ENCODE measurements at places on chromosomes 1 and 21.

GRCh38 chr1:168091720-168092550 lies 44.8 kb downstream of the GPR161 start:
- no peak for DNase-seq

DNA sequence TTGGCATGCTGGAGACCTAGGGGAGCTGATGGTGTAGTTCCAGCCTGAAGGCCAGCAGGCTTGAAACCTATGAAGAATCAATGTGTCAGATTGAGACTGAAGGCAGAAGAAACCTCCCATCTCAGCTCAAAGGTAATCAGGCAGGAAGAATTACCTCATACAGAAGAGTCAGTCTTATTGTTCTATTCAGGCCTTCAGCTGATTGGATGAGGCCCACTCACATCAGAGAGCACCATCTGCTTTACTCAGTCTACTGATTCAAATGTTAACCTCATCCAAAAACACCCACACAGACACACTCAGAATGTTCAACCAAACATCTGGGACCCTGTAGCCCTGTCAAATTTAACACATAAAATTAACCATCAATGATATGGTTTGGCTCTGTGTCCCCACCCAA lies 13.7 kb upstream of the CCN1 start:
- DNase-seq = no peak

- no peak for DNase-seq
Observed at GRCh38 chr1:157540160-157540748, 12.1 kb downstream of the FCRL5 start.

DNA sequence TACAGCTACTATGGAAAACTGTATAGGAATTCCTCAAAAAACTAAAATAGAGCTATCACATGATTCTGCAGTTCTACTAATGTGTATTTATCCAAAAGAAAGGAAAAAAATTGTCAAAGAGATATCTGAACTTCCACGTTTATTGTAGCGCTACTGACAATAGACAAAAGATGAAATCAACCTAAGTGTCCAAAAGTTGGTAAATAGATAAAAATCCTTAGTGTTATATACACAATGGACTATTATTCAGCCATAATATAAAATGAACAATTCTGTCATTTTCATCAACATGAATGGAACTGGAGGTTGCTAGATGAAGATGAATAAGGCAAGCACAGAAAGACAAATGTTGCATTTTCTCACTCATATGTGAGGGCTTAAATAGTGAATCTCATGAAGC lies 1492.1 kb downstream of the MRPL39 start:
- DNase-seq = no peak

GRCh38 chr1:183319051-183319450 lies 99.1 kb downstream of the NMNAT2 start:
- DNase-seq = no peak

DNA sequence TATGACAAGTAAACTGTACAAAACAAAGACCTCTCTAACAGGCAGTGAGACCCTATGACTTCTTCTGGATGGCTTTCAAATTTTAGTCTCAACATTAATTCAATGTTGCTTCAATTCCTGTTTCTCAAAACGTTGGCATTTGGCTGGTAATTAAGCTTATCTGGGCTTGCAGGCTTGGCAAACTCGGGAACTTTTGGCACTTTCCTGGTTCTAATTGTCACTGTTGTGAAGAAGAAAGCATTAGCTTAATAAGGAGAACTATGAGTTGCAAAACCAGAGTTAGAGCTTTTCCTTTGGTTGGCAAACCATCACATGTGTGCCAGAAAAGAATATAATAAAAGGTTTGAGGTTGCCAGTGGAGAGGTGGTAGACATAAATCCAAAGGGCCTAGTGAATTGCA lies 698.3 kb downstream of the LRRIQ3 start:
- no peak for DNase-seq

DNA sequence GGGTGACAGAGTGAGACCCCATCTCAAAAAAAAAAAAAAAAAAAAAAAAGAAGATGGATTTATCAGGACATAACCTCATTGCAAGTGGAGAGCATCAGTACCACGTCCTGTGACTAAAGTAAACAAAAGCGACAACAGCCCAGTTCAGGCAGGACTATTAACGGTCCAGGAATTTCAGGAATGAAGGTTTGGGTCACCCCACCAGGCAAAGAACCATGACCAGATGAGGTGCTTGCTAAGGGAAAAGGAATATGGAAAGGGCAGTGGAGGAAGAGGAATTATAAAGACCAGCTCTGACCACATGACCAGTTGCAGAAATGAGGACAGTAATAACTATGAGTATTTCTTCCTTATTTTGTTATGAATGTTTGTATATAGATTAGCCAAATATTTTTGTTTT lies 35.4 kb upstream of the EIF4G3 start:
- DNase-seq = no peak

DNA sequence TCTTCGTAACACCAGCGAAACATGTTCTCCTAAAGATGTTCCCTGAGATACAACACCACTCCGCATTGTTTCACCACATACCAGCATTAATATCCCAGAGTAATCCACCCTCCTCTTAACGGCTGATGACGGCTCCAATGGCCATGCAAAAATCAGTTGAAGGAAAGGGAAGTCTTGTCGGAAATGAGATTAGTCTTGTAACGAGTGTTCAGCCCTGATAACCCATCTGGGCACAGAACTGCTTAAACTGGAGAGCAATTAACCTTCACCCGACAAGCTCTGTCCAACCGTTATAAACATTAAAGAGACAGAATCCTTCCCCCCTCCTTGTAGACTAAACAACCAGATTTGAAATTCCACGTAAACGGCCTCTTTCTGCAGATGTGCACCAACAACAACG lies 21.9 kb downstream of the ERG start:
- DNase-seq = peak; percentile 81

DNA sequence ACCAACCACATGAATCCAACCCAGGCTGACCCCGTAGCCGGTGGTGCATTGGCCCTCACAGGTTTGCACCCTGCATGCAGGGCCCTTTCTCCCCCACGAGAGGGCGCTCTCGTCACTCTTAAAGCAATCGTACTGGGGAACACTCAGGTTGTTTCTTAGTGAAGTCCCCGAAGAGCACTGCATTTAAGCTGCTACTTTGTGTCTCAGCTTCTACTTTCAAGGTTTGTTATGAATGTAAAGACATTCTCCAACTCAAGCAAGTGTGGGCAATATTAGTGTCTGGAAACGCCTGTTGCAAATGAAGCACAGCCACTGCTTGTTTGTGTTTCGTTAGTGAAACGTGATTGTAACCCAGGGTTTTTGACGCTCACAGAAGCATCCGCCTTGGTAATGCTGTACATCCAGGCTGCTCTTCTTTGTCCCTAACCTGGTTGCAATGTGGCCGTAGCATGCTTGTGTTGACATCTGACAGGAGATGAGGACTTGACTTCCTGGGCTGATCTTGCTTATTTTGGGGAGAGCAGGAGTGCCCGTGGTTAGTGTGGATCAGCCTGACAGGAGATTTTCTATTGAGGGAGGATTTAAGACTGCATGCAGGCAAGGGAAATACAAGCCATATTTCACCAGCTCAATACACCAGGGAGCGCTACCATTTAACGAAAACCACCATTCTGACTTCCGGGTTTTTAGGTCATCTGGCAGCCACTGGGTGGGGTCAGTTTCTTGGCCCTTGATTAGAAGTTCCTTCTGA lies 79.8 kb downstream of the ST6GALNAC3 start:
- peak; percentile 76 for DNase-seq

DNA sequence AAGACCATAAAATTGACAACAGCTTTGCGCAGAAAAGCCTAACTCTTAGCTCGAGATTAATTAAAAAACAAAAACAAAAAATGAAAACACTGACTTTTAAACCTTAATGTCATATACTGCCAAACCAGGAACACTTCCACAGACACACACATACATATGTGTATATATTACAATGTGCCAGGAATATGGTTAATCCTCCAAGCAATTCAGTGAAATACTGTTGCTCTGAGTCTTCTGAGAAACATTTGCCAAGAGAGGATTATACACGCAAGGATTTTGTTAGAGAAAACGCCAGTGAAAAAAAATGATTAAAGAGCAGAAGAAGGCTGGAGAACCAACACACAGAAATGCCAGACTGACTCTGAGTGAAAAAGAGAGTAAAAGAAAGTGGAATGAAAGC lies 116.7 kb upstream of the CHRM3 start:
- DNase-seq = no peak

GRCh38 chr1:165288350-165289120 lies 68.0 kb downstream of the LMX1A start:
- no peak for DNase-seq

GRCh38 chr21:42913476-42913875 lies 12.0 kb downstream of the ERVH48-1 start:
- no peak for DNase-seq

GRCh38 chr1:171674431-171675405 lies 22.2 kb upstream of the MYOC start:
- no peak for DNase-seq

DNA sequence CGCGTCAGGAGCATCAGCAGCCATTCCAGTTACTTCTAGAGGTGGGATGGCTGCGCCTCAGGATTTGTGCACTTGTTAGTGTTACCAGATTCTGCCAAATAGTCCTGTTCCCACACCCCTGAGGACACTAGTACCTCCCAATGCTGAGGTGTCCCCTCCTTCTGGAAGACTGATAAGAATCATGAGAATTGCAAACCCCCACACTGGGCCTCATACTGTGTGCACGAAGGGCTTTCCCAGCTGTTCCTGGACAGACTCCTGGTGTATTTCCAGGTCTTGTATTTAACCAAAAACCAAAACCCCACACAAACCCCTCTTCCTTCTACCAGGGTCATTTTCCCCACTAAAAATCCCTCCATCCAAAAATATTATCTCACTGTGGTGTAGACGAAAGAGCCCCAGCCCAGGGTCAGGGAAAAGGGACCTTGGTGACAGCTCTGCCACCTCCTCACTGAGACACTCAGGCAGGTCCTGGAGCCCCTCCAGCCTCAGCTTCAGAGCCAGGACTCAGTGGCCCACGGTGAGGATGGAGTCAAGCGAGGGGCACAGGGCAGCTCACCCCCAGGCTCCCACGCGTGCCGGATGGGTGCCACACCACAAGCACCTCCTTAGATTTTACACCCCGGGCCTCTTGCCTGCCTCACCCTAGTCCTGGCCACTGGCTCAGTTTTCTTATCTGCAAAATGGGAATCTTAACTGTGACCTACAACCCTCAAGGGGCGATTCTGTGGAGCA lies 131.4 kb upstream of the RUNX3 start:
- DNase-seq = no peak

- no peak for DNase-seq
Observed at GRCh38 chr1:179955287-179955680, 674 bp downstream of the CEP350 start.

- DNase-seq = no peak
Observed at GRCh38 chr21:40433538-40433937, 413.4 kb downstream of the DSCAM start.

GRCh38 chr21:36701756-36702621 lies 3.1 kb downstream of the SIM2 start:
- no peak for DNase-seq

DNA sequence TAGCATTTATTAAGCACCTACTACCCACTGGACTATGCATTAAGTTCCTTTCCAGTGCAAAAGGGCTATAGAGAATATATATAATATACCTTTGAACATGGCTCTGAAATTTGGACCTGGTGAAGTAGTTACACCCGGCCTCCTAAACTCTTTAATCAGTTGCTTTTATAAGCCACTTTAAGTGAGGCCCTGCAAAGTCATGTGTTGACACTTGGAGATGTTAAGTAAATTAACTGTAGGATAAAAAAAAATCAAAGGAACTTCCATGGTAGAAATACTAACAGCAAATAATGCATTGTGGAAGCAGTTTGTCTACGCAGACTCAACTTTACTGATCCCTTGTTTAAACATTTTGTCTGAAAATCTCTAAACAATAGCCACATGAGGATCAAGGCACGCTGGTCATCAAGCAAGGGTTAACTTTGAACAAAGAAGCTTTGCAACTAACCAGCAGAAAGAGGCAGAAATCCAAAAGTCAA lies 283.9 kb downstream of the VAV3 start:
- DNase-seq = no peak

- no peak for DNase-seq
Observed at GRCh38 chr1:41541592-41541952, 57.1 kb upstream of the EDN2 start.

- DNase-seq = no peak
Observed at GRCh38 chr1:44297695-44298400, 57.2 kb downstream of the ERI3 start.

DNA sequence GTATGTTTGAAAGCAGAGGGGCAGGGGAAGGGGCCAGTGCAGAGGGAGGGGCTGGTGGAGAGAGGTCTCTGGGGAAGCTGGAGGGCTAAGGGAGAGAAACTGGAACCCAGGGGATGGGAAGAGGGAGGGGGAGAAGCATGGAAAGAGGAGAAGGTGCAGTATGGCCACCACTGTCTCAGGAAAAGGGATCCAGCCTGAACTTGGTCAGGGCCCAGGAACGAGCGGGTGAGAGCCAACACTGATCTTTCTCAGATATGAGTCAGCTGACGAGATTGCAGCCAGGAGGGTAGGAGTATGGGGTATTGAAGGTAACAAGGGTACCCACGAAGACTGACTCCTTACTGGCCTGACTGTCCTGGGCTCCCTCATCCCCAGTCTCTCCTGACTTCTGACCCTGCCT lies 18.0 kb downstream of the TIE1 start:
- DNase-seq = no peak

DNA sequence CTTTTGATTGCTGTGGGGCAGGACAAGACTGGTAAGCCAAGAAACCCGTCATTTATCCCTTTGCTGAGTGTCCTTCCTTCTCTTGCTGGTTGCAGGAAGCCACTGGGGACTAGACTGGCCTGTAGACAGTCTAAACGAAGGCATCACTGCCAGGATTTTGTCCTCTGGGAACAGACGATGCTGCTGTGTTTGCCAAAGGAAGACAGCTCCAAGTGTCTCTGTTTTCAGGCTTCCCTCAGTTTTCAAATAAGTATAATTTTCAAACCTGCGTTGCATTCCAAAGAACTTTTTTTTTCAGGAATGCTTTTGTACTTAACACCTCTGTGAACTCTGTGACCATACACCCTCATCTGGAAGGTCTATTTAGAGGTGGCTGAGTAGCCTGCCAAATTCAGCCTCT lies 269.4 kb downstream of the HLX start:
- DNase-seq = no peak

GRCh38 chr1:7469255-7469938 lies 301.7 kb upstream of the VAMP3 start:
- no peak for DNase-seq

- DNase-seq = no peak
Observed at GRCh38 chr1:32798679-32799416, 18.3 kb downstream of the YARS1 start.

DNA sequence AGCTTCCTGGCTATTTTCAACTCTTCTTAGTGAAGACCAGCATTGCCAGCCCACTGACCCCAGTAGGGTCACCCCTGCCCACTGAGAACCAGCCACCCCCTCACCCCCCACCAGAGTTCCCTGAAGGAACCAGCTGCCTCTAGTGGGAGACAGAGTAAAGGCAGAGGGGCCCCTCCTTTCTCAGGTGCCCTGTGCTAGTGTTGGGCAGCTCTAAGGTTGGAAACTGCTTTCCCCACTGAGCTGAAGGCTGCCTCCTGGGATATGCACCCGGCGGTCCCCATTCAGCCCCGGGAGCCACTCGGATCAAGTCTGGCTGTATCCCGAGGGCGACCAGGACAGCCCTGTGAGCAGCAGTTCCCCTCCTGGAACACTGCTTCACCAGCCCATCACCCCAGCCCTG lies 111.0 kb downstream of the PGBD5 start:
- no peak for DNase-seq
